ENCODE measurements at places on chromosomes 4 and X. TPM values are rescaled to one million over a fixed set of nuclear protein-coding genes. Genes with fewer than 3 reads are reported as not detected.

DIPK2B gene
- not detected for polyA plus RNA-seq

DNA sequence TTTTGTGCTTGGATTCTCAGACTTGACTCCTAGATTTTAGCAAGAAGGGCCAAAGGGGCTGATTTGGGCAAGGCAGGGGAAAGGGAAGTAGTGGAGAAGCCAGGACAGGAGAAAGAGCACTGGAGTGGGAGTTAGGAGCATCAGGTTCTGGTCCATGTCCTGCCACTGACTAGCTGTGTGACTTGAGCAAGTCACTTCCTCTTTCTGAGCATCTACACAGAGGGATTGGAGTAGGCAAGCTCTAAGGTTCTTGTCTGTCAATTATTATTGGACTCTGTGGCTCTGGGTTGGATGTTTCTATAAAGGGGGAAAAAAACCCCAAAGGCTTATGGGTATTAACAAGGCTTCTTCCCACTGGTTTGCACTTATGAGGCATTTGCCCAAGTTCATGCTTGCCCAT is 24.4 kb downstream of the PLAC1 start:
- no peak for DNase-seq

F11 gene
- not detected for polyA plus RNA-seq

- no peak for DNase-seq
These were observed 12.7 kb upstream of the RBBP7 start for GRCh38 chrX:16882702-16883486.

- DNase-seq, result no peak
These were observed 64.7 kb downstream of the ARHGEF9 start for GRCh38 chrX:63720293-63720692.

DNA sequence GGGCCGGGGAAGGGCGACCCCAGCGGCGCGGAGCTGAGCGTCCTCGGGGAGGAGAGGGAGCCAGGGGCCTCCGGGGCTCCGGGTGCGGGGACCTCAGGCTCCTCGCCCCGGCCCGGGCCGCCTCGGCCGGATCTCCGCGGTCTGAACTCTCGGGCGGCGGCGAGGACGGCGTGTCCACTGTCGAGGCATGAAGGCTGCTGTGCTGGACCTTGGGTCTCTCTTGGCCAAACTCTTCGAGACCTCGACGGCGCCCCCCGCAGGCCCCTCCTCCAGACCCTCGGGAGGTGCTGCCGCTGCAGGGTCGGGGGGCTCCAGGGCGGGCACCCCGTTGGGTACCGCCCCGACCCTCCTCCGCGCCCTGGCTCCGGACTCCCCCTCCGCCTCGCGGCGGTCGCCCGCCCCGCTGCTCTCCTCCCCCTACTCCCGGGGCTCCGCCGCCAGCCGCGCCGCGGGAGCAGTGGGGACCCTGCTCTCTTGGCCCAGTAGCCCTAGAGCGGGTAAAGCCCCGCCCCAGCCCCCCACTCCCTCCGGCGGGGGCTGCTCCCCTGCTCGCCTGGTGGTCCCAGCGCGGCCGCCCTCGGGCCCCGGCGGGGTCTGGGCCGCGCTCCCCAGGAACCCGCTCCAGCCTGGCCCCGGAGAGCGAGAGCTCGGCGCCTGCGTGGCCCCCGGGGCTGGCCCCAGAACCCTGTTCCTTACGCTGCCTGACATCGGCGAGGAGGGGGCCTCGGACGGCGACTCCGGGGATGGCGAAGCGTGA is 564 bp downstream of the FAM149A start:
- DNase-seq, result no peak

- no peak for DNase-seq
These were observed 25.9 kb upstream of the FAM241A start for GRCh38 chr4:112119353-112119783.

PRRG3 gene
- not detected for polyA plus RNA-seq

GRCh38 chrX:140177821-140178220 is 212.5 kb upstream of the CXorf66 start:
- no peak for DNase-seq

DNA sequence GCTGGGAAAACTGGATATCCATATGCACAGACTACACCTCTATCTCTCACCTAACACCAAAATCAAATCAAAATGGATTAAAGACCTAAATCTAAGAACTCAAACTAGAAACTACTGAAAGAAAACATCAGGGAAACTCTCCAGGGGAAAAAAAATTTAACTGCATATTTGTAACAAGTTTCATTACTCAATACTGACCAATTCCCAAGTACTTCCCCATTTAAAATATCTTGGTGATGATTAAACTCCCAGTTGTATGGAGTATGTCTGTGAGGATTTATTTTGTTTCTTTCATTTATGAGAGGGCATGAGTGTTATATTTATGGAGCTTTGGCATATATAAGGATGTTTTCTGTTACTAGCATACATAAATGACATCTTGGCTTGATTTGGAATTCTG is 112.3 kb upstream of the IL15 start:
- no peak for DNase-seq

DNA sequence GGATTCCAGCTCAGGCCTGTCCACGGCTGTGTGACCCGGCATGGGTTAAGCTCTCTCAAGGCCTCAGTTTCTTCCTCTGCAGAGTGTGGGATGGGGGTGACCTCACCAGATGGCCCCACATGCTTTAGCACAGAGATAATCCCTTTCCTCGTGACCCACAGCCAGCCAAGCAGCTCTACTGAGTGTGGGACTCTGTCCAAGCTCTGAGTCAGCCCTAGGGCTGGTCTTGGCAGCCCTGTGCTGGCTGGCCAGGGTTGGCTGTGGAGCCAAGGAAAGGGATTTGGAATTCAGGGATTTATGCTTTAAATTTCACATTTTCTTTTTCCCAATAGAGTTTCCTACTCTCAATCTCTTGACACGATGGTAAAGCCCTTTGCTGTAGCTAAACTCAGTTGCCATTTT is 19.7 kb upstream of the SPON2 start:
- no peak for DNase-seq

RASL11B gene
- not detected for polyA plus RNA-seq

ANKRD17 gene
- 5.3 TPM for polyA plus RNA-seq

GRCh38 chrX:28988246-28988645 is 401.0 kb downstream of the IL1RAPL1 start:
- DNase-seq, result no peak

- DNase-seq, result peak; percentile 41
These were observed 73.4 kb upstream of the STOX2 start for GRCh38 chr4:183831683-183832082.

DNA sequence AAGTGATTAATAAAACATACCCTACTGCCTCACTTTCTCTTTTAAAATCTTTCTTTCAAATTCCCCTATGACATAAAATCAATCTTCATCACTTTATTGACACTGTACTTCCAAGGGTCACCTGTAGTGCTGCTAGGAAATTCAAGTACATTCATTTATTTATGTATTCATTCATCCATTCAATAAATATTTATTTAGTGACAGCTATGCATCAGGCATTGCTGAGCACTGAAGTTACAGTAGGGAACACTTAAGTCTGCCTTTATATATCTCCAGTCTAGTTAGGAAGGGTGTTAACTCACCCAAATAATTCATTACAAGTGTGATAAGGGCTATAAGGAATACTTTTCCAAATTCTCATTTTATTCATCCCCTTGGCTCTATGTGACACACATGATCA is 2.3 kb downstream of the SYTL5 start:
- DNase-seq, result no peak

DNA sequence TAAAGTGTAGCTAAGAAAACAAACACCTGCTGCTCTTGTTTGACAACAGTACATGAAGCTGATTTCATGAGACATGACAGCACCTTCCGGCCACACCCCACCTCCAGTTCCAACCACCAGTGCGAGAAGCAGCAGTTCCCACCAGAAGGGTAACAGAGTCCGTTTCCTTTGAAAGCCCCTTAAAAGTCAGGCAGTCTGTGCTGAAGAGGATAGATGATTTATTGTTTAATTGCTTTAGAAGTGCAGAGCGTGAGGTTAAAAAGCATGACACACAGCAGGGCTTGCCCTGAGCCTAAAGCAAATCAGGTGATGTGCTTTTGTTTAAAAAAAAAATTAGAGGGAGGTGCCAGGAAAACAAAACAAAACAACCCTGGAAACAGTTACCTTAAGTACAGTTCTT is 82.6 kb downstream of the HADH start:
- no peak for DNase-seq

Measured in CD14-positive monocyte (primary cell).